ENCODE measurements at places on chromosomes 5 and 9.

DNA sequence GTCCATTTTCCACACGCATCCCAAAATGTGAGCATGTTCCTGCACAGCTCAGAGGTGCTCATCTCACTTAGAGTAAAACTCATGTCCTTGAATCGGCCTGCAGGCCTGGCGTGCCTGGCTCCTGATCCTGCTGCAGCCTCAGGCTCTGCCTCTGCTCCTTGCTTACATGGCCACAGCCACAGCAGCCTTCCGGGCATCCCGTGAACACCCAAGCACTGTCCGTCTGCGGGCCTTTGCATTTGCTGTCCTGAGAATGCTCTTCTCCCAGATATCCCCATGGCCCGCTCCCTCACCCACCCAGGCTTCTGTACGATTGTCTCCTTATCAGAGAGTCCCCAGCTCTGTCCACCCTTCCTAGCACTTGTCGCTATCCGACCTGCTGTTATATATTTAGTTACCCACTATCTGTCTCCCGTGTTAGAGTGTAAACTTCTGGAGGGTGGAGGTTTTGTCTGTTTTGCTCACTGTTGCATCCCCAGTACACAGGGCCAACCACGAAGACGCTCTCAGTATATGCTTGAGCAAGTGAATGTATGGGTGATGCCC lies 21.9 kb downstream of the FGF18 start:
- no peak for DNase-seq

- no peak for DNase-seq
Observed at GRCh38 chr9:88005240-88005639, 30.9 kb upstream of the CDK20 start.

DNA sequence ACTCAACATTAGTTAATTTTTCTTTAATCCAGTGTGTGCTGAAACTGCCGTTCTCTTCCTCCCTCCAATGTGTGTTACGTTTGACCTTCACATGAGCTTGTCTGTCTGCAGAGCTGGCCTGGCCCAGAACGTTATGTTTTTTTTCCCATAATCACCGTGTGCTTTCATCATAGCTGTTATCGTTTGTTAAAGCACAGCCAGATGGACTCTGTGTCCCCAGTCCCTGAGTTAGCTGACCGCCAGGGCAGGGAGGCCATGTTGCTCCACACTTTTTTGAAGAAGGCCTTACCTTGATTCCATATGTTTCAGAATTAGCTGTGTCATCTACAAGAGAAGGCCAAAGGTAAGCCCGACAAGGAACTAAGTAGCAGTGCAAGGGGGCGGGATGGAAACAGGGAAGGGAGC lies 55.7 kb downstream of the HSD17B3 start:
- no peak for DNase-seq

- no peak for DNase-seq
Observed at GRCh38 chr5:34682926-34683623, 26.9 kb downstream of the RAI14 start.

- no peak for DNase-seq
Observed at GRCh38 chr5:142438573-142438972, 113.8 kb upstream of the SPRY4 start.

DNA sequence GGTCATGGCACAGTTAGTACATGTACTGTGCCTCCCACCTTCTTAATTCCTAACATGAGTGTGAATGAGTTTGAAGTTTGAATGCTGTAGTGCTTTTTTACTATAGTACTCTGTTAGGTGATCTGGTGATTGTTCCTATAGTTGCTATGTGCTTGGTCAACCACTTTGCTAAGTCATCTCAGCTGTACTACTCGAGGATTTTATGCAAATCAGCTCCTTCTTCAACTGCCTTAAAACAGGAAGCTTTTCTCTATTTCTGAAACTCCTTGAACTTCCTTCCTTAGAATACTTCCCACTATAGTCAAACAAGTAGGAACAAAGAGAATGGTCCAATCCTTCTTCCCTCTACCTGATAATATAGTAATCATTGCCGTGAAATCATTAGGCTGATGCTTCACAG lies 219.6 kb downstream of the CTNND2 start:
- no peak for DNase-seq

GRCh38 chr5:142701673-142702311 lies 15.9 kb upstream of the FGF1 start:
- no peak for DNase-seq

DNA sequence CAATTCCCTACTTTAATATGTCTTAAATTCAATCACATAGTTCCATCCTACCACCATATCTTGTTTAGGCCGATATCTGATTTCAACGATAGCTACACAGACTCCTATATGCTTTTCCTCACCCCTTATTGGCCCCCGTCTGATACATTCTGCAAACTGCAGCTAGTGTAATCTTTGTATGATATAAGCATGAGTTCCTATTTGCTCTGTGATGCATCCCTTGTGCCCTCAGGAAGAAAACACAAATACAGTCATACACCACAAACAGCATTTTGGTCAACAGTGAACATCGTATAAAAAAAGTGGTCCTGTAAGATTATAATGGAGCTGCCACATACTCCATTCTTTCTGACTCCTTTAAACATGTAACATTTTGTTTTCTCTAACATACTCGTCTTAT lies 837.8 kb upstream of the CDH6 start:
- no peak for DNase-seq

DNA sequence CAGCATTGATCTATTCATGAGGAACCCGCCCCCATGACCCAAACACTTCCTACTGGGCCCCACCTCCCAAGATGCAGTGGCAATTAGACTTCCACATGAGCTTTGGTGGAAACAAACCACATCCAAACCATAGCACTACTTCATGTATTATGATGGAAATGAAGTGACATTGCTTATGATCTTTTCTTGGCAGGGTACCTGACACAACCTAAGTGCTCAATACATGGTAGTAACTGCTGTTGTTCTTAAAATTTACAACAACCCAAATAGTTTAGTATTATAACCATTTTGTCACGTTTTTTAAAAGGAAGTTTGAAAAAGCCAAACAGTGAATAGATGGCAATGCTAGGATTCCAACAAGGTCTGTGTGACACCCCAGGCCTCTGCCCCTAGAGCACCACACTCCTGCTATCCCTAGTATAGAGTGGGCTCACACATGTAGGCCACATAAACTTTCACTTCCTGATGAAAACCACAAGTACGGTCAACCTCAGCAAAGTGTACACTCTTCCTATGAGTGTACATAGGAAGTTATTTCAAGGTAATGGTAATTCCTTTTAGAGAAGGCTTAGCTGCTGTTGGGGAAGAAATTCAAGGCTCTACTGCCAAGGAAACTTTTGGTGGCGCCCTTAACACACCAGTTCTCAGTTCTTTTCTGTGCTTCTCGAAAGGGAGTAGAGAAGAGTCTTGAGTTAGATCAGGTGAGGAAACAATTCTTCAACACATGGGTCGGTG lies 97.6 kb downstream of the ARSB start:
- DNase-seq, result no peak

DNA sequence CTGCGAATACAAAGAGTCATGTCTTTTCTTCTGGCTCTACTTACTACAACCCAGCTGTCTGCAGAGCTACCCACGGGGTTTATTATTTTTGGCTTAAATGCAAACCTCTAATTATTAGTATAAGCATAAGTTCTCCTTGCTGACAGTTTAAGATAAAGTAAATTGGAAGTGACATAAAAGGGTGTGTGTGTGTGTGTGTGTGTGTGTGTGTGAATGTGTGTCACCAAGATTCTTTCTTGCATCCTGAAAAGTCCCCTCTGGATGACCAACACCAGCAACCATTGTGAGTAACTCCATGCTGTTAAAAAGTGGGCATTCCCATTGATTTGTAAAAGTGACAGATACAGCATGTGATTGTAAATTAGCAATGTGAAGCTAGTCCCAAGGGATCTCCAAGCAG lies 803.8 kb upstream of the ZNF608 start:
- no peak for DNase-seq

Measured in activated T-helper 1 cell treated with anti-CD3 and anti-CD28 coated beads, Interleukin-2, amount 50 U/mL, for 16 hours (primary cell).